ENCODE measurements at places on chromosomes 6 and 20.

GRCh38 chr6:17454316-17455005, 61.1 kb downstream of the CAP2 start:
- DNase-seq, result no peak

DNA sequence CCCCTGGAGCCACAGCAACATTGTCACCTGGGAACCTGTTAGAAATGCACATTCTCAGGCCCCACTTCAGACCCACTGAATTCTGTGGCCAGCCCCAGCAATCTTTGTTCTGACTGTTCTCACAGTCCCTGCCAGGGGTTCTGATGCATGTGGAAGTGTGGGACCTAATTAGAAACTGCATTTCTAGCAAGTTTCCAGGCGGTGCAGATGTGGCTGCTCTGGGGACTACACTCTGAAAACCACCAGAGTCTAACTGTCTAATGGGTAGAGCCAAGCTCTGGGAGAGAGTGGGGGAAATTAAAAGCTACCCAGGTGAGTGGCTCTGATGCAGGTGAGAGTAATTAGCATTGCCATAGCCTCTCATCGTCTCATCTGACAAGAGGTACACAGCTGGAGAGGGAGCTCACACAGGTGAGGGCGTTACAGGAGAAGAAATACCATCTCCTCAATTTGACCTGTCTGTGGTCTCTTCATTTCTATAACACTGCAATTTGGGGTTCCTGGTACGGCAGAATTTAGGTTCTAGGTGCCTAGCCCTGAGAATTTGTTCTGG, 66.0 kb downstream of the SNX5 start:
- no peak for DNase-seq

- DNase-seq, result no peak
These were observed at the start of gene RNF217 for GRCh38 chr6:124961777-124962638. TSS of gene RNF217 (plus strand) at chr6:124962437. CDS start at chr6:124962545, 108 bp downstream.

DNA sequence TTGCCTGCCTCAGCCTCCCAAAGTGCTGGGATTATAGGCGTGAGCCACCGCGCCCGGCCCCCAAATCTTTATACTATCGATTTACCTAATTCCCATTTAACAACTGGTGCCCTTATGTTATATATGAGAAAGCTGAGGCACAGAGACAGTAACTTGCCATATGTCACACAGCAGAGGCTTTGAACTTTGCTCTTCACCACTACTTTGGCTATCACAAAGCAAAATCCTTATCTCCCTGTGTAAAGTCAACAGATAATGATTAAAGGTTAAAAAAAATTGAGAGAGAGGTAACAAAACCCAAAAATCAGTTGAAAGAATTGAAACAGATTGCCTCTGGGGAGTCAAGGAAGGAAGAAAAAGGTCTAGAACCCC, 22.3 kb downstream of the ILRUN start:
- no peak for DNase-seq

- DNase-seq, result no peak
These were observed 3.9 kb downstream of the ATXN1 start for GRCh38 chr6:16757332-16757731.

DNA sequence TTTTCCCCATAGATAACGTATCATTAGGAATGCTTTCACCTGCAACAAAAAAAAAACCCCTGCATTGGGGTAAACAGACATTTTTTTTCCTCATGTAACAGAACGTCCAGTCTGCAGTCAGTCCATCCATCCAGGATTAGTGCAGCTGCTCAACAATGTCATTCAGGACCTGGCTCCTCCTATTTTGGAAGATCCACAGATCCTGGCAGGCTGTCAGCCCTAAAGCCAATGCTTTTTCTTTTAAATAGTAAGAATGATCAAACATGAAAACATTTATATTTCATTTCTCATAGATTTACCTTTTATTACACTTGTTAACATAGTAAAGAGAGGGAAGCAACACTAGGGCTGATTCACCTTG, 116.5 kb upstream of the CCDC28A start:
- DNase-seq, result no peak

DNA sequence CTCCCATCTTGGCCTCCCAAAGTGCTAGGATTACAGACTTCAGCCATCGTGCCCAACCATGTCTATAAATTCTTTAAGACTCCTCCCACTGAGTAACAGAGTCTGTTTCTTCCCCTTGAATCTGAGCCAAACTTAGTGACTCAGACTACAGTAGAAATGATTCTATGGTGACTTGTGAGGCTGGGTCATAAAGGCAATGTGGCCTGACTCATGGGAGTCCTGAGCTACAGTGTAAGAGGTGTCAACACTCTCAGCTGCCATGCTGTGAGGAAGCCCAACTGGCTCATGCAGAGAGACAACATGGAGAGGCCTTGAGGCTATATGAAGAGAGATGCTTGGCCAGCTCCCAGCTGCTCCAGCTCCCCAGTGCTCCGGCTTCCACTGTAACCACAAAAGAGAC, 5.2 kb upstream of the NRSN2 start:
- DNase-seq, result peak; percentile 53

DNA sequence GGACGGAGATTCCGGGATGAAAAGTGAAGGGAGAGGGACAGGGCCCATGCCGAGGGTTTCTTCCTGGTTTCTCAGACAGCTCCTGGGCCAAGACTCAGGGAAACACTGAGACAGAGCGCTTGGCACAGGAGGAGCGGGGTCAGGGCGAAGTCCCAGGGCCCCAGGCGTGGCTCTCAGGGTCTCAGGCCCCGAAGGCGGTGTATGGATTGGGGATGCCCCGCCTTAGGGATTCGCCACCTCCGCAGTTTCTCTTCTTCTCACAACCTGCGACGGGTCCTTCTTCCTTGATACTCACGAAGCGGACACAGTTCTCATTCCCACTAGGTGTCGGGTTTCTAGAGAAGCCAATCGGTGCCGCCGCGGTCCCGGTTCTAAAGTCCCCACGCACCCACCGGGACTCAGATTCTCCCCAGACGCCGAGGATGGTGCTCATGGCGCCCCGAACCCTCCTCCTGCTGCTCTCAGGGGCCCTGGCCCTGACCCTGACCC, 55.0 kb upstream of the HLA-A start:
- peak; percentile 40 for DNase-seq

GRCh38 chr20:32829311-32830005, 9.7 kb downstream of the MAPRE1 start:
- no peak for DNase-seq

DNA sequence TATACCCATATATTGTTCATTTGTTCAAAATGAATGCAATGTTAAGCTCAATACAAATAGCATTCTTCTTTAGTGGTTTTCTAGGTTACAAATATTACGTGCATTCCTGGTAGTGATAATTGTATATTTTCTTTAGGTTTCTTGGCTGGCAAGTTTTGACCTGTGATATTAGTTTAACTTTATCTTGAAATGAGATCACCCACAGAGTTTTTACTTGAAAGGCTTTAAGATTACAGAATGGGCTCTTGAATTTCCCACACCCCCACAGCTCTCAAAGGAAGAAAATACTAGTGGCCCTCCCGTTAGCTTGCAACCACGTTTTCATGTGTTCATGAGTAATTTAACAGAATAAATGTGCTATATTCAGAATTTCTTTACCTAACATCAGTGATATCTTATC, 1315.5 kb upstream of the GJE1 start:
- no peak for DNase-seq

- no peak for DNase-seq
These were observed 174.6 kb downstream of the KHDC1L start for GRCh38 chr6:73050706-73051105.

DNA sequence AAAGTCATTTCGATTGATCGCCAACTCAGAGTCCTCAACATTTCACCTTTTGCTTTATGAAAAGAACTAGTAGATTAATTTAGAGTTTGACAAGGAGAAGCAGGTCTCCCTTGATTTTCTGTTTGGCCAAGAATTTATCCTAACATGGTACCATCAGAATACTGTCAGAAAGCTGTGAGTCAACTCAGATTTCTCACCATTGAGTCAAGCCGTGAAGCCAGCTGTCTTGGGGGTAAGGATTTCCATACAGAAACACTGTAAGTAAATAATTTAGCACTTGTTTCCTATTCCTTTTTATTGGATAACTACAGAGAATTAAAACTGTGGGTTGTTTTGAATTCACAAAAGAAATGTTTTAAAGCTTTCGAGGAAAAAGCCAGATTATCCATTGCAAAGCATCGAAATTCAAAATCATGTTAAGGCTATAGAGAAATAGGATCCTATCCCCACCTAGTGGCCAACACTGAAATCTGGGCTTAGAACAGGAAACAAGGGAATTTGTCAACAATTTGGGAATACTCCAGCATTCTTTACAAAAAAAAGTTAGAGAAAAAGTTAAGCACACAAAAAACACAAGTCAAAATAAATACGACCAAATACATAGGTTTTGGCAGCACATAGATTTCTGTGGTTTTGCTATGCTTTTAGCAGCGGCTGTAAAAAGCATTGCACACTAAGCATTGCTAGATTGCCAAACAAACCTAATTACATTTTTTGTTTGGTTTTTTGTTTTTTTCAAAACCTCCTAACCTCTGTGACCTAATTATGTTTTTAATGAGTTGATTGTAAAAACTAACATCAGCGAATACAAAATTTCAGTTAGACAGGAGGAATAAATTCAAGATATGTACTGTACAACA, 44.2 kb downstream of the COL11A2 start:
- DNase-seq, result no peak

- DNase-seq, result peak; percentile 58
These were observed 699 bp upstream of the HSPA1B start for GRCh38 chr6:31826793-31827285.

DNA sequence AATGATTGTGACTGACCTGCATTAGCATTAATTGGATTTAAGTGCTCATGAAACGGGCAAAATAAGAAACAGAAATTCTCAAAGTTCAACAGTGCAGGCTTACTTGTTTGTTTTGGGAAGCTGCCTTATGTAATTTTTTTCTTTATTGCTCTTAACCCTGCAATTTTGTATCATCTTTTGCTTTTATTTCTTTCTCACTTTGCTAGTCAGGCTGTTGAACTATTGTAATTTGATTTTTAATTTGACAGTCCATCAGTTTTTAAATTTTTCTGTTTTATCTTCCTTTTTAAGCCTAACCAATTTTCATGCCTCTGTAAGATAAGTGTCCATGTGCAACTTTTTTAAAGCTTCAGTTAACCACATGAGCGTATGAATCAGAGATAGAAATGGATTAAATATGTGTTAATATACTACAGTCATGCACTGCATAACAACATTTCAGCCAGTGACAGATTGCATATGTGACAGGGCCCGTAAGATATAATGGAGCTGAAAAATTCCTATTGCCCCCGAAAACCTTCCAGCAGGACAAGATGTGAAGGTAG, 44.6 kb downstream of the PEX7 start:
- no peak for DNase-seq

DNA sequence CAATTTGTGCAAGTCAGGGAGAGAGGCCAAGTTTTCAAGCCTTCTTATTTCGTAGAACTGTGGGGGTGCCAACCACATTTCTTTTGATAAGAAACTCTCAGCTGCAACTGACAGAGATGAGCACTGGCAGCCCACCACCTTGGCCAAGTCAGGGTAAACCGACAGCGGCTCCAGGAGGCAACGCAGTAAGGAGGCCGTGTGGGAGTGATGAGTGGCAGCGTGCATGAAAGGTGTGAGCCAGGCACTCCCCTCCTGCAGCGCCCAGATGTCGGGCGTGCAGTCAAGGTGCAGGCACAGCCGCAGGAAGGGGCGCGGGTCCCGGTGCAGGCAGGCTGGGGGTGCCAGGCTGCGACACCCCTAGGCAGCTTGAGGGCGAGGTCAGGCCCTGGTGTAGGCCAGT, 49.2 kb upstream of the HDAC2 start:
- no peak for DNase-seq

- no peak for DNase-seq
These were observed 23.4 kb downstream of the IL22RA2 start for GRCh38 chr6:137150072-137150471.

DNA sequence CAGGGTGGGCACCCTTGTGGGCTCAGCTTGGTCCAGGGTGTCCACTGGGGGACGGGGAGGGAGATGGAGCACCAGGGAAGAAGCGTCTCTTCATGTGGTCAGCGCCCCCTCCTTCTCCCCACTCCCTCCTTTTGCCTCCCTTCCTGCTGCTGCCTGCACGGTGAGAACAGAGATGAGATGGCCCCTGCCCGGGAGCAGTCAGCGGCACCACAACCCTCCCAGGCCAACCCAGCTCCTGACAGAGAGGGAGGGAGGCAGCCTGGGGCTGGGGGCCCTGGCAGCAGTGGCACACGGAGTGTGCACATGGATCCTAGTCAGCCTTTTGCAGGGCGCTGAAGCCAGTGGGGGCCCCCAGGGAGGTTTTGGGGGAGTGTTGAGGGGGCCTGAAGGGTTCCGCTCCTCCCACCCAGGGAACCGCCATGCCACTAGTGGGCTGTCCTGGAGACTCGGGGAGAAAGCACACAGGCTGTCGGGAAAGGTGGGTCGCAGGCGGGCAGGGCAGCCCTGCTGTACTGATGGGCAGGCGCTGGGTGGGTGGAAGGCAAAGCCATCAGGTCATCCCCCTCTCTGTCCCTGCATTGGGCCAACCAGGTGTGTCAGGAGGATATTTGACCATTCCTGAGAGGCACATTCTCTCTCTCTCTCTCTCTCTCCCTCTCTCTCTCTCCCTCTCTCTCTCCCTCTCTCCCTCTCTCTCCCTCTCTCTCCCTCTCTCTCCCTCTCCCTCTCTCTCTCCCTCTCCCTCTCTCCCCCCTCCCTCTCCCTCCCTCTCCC, 94.3 kb upstream of the BHLHE23 start:
- DNase-seq, result no peak

Data from stimulated activated CD4-positive, alpha-beta T cell treated with anti-CD3 and anti-CD28 coated beads, Interleukin-2, amount 100 ng/mL, for 24 hours (primary cell).